Cortex of kidney (tissue), 1 donor: ENCODE measurements at places on chromosomes 1 and 21.

GRCh38 chr1:86933562-86934377, 19.3 kb downstream of the HS2ST1 start:
- DNase-seq, result no peak

DNA sequence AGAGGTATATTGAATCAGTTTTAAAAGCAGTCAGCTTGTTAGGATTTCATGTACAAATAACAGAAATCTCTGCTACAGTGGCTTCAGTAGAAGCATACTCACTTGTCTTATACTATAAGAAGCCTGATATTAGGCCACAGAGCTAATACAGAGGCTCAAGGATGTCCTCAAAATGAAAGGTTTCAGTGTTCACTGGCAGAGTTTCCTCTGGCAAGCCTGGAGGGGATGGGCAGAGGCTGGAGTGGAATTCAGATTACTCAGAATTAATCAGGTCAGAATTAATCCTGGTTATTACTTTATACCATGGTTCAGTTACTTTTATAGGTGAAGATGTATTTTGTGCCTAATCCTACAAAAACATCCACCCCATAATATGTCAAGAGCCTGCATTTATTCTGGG, 520.5 kb downstream of the USP25 start:
- DNase-seq, result no peak

DNA sequence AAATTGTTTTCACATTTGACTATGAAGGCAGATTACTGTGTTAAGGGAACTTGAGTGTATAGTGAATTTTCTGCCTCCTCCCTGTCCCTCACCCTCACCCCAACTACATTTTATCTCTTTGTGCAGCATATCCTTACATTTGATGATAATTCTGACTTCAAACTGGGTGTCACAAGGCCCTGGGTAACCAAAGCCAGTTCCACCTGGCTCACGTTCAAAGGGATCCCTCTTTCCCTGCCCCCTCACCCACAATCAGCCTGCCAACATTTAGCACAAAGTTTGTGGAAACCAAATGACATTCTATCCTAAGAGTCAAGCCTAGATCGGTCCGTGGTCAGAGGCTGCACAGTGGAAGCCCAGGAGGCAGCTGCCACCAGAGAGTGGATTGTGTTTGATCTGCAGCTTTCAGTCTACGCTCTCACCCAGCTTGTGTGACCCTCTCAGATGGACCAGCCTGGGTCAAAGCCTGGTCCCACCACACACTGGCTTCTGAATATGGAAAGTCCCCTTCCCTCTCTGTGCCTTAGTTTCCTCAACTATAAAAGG, 10.3 kb downstream of the KIAA0040 start:
- DNase-seq, result no peak

GRCh38 chr1:64150729-64151230, 52.6 kb upstream of the UBE2U start:
- no peak for DNase-seq
